T1000 (cell line): ENCODE measurements at places on chromosomes 6 and 20.

DNA sequence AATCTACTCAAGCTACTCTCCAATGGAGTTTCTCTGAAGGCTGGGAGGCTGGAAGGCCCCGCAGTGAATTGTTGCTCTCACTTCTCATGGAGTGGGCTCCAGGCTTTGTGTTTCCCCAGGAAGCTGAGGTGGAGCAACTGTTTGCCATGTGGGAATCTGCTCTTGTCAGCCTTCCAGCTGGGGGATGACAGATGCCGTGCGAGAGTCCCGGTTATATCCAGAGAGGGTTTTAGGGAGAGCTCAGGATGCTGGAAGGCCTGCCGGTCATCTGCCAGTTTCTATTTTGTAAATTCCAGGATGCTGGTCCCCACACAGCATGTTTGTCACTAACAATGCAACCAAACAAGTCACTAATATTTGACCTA, 98.2 kb upstream of the NAA20 start:
- no peak for DNase-seq

DNA sequence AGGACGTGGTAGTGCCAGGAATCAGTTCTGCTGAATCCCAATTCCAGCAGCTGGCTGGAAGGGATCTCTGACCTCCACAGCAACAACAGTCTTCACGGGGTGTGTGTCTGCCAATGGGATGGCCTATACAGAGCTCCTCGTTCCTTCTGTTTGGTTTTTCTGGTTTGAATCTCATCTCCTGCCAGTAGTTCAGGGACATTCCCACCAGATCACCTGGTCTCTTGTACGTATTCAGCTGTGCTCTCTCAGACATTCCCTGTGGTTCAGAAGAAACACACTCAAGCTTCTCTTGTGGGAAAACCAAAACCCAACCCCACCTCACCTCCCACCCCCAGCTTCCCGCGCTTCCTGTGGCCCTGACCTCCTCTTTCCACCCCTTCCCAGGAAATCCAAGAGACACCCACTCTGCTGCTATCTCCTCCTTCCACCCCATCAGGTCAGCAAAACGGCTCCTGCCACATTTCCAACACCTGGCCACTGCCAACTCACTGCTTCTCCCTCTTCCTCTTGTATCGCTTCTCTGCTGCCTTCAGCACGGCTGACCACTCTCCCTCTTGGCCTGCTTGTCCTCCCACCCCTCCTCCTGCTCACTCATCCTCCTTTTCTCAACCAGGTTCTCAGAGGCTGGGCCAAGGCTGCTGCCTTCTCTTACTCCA, 63.3 kb upstream of the PTGIS start:
- DNase-seq, result no peak

DNA sequence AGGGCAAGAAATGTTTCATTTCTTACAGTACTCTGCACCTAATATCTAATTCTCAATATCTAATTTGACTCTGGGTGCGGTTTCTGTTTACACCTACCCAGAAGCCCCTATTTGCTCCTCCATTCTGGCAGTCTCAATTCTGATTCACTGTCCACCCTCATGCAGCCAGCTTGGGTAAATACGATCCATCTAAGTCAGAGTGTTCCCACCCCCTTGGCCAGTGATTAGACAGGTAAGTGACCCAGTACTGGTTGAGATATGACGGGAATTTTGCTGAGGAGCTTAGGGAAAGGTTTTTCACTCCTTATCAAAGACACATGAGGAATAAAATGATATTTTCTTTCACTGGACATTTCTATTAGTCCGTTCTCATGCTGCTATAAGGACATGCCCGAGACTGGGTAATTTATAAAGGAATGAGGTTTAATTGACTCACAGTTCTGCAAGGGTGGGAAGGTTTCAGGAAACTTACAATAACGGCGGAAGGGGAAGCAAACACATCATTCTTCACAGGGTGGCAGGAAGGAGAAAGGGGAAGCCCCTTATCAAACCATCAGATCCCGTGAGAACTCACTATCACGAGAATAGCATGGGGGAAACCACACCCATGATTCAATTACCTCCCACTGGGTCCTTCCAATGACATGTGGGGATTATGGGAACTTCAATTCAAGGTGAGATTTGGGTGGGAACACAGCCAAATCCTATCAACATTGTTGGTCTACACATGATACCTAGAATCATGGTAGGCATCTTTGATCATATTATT, 29.4 kb downstream of the GLO1 start:
- DNase-seq, result no peak

DNA sequence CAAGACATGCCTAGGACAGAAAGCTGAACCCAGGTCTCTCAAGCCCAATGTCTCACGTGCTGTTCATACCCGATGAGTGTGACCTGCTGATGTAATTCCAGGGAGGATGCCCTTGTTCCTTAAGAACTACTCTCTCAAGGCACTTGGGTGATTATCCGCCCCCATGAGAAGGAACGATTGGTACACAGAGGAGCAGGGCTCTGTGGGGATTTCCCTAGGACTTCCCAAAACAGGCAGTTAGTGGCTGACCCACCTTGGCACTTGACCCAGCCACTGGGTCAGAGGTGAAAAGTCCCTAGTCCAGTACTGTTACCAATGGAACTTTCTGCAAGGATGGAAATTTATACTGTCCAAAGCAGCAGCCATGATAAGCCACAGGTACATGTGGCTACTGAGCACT, 9.2 kb upstream of the BPIFB6 start:
- no peak for DNase-seq

DNA sequence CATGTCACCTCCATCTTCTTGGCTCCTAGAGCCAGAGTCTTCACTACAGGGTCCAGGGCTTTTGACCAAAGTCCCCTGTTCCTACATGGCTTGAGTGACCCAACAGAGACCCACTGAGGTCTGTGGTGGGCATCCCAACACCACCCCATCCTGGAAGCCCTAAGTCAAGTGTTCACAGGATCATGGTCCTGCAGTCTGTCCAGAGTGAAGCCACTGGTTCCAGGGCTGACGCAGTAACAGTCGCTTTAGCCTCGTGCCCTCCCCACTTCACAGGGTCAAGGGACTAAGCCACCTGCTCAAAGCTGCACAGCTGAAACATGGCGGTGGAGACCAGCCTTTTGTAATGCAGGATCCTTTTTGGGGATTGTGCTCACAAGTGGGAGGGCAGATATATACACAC, 133.9 kb downstream of the JPH2 start:
- no peak for DNase-seq

DNA sequence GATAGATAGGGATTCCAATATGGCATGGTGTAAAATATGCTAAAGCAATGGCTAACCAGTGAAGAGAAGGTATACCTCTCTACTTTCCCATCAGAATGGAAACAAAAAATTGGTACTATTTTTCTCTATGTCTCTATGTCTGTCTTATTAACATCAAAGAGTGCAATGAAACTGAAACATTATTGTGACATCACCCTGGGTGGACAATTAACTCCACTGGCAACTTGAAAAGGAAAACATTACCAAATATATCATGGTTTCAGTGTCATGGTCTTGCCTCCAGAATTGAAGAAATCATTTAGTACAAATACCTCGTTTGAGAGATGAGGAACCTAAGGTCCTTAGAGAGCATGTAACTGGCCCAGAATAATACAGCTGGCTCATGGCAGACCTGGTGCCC, 1132.5 kb upstream of the MAP3K7 start:
- DNase-seq, result no peak

DNA sequence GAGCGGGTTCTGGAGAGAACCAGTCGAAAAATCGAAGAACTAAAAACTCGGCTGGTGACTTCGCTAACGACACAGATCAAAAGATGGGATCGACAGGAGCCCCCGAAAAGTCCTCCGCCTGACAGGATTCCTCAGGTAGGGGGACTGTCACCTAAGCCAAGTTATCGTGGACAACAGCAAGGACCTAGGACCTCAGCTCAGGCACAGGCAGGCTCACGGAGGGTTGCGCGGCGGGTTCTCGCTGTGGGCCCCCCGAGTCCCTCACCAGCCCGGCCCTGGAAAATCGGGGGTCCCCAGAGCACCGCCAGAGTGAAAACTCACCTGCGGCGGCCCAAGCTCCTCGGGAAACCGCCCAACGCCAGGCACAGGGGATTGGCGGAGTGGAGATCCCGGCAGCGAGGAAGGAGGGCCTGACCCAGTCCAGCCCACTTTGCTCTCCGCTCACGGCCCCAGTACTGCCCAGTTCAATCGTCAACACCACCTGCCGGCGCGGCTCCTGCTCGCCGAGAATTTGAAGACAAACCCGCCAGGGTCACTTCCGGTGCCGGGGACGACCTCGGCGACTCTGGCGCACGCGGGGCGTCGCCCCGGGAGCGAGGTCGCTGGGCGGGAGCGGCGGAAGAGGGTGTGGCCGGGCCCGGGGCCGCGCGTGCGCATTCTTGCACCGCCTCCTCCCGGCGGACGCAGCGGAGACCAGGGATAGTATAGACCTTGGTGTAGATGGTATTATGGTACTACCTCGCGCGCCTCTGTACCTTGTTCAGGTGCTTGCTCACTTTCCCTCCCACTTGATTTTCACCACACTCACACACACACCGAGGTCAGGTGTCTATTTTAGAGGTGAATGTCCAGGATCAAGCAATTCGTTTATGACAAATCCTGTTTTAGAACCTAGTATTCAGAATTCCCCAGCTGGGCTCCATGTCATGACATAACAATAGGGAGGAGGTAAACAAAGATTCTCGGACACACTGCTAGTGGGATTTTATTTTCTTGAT, at the start of gene KATNA1:
Gene KATNA1, minus strand, starts transcription at position 567 of the 998 bp plus-strand sequence. CDS start 10,167 bp downstream, outside the sequence.
- DNase-seq, result peak; percentile 81

GRCh38 chr6:149925974-149926777, 3.3 kb upstream of the RAET1G start:
- peak; percentile 36 for DNase-seq

DNA sequence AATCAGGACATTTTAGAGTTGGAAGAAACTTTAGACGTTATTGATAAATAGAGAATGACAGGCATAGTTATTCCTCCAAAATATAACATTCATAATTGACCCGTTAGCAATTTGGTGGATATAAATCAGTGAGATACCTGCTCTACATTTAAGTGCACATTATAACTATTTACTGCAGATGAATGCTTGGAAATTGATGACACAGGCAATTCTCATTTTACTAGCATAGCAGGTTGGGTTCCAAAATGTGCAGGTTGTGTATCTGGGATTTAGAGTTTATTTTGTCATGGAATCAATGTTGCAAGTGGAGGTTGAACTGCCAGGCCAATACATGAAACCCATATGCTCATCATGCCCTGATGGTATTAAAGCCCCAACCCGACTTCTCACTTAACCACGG, 44.4 kb upstream of the PROKR2 start:
- DNase-seq, result no peak

- DNase-seq, result peak; percentile 22
Observed at GRCh38 chr6:54525731-54526130, 217.5 kb downstream of the TINAG start.

DNA sequence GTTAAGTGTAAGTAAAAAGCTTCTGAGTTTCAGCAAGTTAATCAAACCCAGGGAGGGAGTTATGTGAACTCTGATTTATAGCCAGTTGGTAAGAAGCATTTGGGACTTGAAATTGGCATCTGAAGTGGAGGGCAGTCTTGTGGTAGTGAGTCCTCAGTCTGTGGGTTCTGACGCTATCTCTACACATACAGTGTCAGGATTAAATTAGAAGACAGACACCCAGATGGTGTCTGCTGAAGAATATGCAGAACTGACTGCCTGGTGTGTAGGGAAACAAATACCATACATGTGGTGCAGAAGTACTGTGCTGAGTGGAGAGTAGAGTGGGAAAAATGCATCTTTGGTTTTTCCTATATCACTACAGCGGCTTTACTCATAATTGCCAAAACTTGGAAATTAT, 43.5 kb upstream of the PLN start:
- DNase-seq, result no peak

GRCh38 chr6:6612308-6612707, 23.8 kb downstream of the LY86 start:
- no peak for DNase-seq

DNA sequence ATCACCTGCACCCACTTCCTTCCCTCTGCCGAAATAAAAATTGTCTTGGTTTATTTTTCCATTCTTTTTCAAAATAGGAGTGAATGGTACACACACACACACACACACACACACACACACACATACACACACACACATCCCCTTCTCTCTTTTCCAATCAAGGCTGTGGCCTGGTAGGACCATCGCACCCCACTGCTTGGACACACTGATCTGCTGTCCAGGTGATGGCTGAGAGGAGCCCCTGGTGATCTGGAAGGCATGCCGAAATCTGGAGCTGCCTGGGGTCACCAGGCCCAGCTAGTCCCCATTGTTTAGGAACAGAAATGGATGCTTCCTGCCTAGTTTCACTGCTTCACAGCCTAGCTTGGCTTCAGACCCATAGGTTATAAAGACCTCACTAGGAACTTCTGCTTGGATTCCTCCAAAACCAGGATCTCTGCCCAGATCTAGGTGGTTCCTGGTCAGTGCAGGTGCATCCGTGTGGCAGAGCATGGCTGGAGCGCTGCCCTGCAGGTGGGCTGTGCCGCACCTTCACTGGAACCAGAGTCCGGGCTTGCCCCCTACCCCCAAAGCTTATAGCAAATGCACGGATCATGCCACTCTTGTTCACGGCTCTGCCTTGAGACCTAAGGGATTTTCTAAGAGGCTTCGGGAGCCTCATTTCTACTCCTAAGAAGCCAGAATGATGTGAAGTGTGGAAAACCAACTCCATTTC, 42.9 kb upstream of the DACT2 start:
- DNase-seq, result no peak

GRCh38 chr6:1777921-1778685, 168.4 kb downstream of the FOXC1 start:
- no peak for DNase-seq

DNA sequence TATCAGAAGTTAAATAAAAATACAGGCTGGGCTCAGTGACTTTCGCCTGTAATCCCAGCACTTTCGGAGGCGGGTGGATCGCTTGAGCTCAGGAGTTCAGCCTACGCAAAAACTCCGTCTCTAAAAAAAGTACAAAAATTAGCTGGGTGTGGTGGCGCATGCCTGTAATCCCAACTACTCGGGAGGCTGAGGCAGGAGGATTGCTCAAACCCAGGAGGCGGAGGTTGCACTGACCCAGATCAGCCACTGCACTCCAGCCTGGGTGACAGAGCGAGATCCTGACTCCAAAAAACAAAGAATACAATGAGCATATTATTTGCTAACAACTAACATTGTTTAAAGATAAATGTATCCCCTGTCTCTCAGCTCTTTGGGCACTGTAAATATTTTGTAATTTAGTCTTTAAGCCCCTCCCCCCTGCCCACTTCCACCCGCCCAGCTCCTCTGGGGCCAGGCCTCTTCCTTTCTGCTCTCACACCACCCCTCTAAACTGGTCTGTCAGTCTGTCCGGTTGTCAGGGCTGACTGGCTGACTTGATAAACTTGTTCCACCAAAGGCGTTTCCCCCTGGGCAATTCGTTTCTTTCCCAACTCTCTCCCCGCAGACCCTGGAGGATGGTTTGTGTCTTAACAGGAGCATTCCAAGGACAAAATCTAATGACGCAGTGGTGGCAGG, 62.4 kb upstream of the QKI start:
- DNase-seq, result no peak

GRCh38 chr20:38534756-38535155, 46.2 kb upstream of the ADIG start:
- DNase-seq, result no peak

- no peak for DNase-seq
Observed at GRCh38 chr6:73854998-73855718, 159.2 kb downstream of the CD109 start.

- no peak for DNase-seq
Observed at GRCh38 chr6:39206250-39206721, 23.0 kb downstream of the KCNK5 start.
